B cell (primary cell): ENCODE measurements at places on chromosomes 3 and 15.

- peak; percentile 42 for DNase-seq
Observed at GRCh38 chr3:129015388-129016105, 14.4 kb downstream of the EFCC1 start.

DNA sequence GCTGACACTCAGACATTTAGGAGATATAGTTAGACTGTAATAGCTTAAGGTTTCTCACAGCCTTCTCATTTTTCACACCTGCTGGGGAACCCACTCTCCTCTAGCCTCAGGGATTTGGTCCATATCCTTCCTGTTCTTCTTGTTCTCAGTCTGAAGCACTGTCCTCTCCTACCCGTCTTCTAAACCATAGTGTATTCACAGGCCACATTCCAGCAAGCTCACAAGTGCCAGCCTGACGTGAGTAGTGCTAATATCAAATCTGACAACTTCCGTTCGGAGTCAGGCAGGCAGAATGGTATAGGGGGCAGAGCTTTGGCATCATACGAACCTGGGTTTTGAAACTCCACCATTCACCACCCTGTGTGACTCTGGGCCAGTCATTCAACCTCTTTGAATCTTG is 6.9 kb upstream of the CA12 start:
- DNase-seq: no peak

DNA sequence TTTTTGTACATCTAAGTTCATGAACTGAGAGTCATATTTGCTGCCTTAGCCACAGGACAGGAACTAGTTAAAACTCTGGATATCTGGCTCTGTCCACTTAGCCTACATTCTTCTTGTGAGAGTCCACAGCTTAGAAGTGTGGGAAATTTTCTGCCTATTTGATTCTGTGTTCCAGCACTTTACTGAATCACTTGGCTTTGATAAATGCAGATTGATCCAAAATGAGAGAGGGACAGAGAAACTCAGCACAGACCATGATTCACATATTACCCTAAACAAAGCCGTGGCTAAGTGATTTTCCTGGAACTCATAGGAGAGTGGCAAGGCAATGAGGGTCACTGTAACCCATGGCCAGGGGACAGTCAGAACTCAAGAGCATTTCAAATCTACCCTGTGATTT is 87.5 kb upstream of the CADPS start:
- no peak for DNase-seq

GRCh38 chr3:100611221-100611620 is 1.8 kb downstream of the ADGRG7 start:
- DNase-seq: no peak

DNA sequence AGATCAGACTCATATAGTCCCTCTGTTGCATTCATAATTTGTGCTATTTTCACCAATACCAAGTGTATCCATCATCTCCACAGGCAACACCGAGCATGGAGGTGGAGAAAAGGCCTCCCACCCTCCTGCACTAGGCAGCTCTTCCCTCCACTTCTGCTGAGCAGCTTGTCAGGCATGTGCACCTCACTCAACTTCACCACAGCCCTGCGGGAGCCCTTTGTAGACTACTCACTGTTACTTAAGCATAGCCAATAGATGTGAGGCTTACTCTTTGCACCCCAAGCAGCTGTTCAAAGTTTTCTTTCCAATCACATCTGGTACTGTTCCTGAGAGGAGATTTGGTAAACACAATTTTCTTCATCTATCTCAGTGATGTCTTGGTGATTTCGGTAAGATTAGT is 16.9 kb upstream of the GUCA1C start:
- DNase-seq: no peak

DNA sequence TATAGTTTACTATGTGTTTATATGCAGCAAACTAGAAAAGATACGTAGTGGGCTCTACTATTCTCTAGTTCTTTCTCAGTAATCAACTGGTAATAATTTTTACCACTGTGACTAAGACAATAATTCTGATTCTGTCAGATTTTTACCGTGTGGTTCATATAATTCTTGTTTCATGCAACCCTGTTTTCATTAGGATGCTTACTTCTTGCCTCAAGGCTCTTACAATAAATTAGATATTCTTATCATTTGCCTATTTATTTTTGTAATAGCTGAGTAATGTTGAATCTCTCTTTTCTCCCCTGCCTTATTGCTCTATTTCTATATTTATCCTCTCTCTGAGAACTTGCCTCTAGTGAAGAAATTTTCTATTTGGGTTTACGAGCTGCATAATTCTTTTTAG is 524.7 kb downstream of the NAALADL2 start:
- no peak for DNase-seq

- DNase-seq: no peak
Observed at GRCh38 chr15:73699249-73700040, 15.3 kb downstream of the CD276 start.

GRCh38 chr15:73925848-73926218 is 429 bp upstream of the LOXL1 start:
- no peak for DNase-seq

GRCh38 chr15:58294681-58295254 is 137.0 kb upstream of the LIPC start:
- DNase-seq: no peak

DNA sequence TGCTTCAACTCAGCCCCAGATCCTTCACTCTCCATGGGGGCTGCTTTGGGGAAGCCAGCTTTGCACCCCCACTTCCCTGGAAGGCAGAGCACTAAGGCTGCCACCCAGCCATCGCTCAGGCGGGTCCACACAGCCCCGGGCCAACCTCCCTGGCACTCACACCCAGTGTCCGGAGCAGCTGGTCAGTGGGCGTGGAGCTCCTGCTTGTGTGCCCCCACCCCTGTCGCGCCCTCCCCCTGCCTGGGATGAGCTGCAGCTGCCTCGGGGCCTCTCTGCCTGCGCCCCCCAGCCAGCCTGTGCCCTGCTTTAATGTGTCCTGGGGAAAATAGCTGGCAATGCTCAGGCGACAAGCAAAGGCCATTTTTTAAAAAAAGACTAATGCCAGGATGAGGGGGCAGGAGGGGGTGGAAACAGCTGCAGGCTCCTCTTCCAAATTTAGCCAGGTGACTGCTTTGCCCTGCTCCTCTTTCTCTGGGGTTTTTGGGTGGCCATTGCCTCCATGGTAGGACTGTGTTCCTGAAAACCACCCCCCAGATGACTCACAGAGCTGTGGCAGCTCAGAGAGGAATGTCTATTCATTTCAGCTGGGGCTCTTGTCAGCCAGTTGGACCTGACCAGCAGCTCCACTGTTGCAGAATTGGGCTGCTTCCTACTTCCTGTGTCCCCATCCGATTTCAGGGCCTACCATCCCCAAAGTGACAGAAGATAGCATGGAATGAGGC is 65.0 kb downstream of the CEMIP start:
- DNase-seq: no peak

GRCh38 chr3:25505581-25505980 is 77.5 kb downstream of the RARB start:
- DNase-seq: no peak

- no peak for DNase-seq
Observed at GRCh38 chr15:71812966-71813722, 2.8 kb downstream of the NR2E3 start.

DNA sequence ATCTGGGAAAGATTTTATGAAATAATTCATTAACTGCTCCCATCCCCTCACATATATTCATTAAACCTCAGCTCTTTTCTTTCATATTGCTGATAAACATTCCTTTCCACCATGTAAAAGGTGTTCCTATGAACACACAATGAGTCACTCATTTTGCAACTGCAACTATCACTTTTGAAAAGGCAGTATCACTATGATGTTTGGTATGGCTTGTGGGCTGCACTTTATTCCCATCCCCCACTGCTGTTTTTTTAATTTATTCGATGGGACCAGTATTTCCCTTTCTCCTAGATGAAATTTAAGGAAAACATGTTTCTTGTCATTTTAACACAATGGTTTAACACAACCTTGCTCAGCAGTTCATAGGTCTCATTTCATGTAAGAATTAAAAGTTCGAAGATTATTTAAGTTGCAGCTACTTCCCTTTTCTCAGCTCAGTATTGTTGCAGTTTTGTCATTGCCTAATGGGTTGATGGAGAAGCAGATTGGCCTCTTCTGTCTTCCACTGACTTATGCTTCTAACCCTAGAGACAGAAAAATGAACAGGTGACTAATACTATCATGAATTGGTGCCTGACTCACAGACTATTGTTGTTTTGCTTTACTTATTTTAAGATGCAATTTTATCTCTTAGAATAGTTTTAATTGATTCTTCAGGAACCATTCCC is 280.3 kb downstream of the ZPLD1 start:
- DNase-seq: no peak

GRCh38 chr3:169315996-169316395 is 347.5 kb downstream of the MECOM start:
- no peak for DNase-seq

DNA sequence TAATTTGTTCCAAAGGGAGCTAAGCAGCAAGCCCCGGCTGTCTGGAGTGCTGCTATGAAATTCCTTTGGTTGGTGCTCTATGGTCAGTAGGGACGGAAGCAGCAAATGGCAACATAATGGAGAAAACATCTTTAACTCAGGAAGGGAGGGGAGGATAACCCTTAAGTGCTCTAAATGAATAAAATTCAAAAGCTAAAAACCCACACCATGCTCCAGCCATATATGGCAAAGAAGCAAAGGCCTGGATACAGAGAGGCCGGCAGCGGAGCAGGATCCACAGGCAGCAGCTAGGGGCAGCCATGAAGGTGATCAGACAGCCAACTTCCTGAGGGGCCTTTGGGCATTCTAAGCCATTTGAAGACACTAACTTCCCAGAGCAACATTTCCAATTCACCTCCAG is 38.9 kb downstream of the IL17RD start:
- DNase-seq: no peak

DNA sequence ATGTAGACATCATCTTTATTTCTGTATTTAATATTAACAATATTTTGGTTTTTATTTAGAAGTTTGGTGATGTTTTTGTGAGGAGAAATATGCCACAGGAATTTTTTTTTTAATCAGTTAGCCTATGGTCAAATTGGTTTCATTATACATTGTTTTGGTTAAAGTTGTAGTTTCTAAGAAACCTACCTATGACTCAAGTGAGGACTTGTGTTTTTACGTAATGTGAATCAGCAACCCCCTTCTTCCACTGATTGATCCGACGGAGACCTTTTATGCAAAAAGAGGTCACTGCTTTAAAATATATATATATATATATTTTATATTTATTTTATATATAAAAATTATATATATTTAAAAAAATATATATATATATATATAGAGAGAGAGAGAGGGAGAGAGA is 698.1 kb downstream of the FHIT start:
- no peak for DNase-seq

- no peak for DNase-seq
Observed at GRCh38 chr3:24135280-24135679, 190.2 kb downstream of the NR1D2 start.

- DNase-seq: no peak
Observed at GRCh38 chr3:35670408-35670965, 31.2 kb downstream of the ARPP21 start.

- DNase-seq: no peak
Observed at GRCh38 chr3:184491011-184491576, 70.5 kb upstream of the EPHB3 start.

DNA sequence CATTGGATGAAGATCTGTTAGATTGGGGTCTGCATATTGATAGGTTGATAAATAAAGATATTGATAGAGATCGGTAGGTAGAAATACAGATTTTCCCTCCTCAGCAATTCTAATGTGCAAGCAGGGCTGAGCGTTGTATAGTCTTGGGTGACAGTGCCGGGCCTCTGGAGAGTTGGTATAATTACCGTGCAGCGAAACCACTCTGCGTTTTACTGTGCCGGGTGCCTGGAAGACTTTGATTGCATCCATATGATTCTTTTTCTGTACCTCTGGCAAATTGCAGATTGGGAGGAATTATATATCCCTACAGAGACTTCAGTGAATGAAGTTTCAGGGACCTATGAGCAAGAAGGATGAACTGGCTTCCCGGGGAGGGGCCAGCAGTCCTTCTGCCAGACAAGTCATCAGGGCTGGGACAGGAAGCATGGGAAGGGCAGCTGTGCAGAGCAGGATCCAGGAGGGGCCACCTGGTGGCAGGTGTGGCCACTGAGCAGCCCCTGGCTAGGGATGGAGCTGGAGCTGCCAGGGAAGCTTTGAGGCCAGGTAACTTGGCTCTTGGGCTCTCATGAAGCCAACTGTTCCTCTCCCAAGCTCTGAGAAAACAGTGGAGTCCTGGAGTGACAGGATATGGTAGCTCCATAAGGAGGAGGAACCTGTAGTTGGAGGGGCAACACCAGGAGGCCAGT is 132.5 kb downstream of the APBA2 start:
- DNase-seq: no peak

DNA sequence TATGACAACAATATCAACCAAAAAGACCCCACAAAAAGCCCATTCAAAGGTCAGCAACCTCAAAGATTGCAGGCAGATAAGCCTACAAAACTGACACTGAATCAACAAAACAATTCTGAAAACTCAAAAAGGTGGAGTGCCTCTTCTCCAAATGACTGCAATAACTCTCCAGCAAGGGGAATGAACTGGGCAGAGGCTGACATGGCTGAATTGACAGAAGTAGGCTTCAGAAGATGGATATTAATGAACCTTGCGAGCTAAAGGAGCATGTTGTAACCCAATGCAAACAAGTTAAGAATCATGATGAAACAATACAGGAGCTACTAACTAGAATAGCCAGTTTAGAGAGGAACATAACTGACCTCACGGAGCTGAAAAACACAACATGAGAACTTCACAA is 20.4 kb upstream of the SLC25A38 start:
- DNase-seq: no peak

GRCh38 chr15:39279311-39279710 is 301.6 kb upstream of the THBS1 start:
- no peak for DNase-seq

GRCh38 chr3:52006017-52006819 is 10.5 kb upstream of the RPL29 start:
- no peak for DNase-seq

GRCh38 chr3:171347301-171348039 is 112.7 kb downstream of the TNIK start:
- DNase-seq: peak; percentile 8

DNA sequence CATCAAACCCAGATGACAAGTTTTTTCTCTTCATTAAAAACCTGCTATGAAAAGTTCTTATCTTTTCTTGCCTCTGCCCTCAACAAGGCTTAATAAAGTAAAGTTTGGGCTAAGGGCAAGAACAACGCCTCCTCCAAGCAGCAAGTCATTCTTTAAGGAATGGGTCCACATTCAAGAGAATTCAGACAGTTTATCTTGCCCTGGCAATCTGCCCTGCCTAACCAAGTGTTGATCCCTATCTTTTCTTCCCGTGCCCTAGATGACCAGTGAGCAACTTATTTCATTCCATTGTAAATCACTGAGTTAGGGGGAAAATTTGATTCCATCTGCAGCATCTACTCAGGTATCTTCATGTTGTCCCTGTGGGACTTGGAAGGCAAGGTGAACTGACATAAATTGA is 370.3 kb upstream of the DPPA4 start:
- DNase-seq: no peak
